ENCODE measurements at places on chromosomes 7 and 10.

DNA sequence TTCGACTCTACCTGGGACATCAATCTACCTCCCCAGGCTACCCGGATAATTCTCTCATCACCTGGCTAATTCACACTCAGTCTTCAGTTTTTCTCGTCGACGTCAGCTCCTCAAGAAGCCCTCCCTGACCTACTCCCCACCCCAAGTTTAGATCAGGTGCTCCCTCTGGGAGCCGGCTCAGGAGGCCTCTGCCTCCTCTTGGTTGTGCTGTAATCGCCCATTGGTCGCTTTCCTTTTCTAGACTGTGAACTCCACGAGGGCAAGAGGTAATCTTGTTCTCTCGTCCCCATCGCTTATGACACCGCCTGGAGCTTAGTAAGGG, 461 bp upstream of the WIPF3 start:
- DNase-seq, result no peak

GRCh38 chr10:3439183-3439582, 266.6 kb upstream of the PITRM1 start:
- no peak for DNase-seq

DNA sequence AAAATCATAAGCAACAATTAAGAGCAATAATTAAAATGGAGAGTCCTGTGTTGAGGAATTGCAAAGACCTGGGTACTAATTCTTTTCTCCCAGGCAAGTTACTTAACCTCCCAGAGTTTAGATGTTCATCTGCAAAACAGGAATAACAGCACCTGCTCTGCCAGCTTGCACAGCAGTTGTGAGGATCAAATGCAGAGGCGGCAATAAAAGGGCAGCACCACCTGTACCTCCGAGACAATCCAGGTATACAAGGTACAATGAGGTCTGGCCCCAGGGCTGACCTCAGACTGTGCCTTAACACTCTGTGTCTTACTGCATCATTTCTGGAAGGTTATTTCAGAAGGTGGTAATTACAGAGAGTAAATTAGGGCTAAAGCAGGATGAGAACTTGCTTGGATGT, 14.5 kb upstream of the FAM204A start:
- no peak for DNase-seq

GRCh38 chr7:101869026-101869900, 51.8 kb downstream of the CUX1 start:
- no peak for DNase-seq

GRCh38 chr10:132588301-132589013, 50.9 kb downstream of the INPP5A start:
- no peak for DNase-seq

GRCh38 chr10:97852840-97853405, 3.3 kb downstream of the GOLGA7B start:
- DNase-seq, result no peak

DNA sequence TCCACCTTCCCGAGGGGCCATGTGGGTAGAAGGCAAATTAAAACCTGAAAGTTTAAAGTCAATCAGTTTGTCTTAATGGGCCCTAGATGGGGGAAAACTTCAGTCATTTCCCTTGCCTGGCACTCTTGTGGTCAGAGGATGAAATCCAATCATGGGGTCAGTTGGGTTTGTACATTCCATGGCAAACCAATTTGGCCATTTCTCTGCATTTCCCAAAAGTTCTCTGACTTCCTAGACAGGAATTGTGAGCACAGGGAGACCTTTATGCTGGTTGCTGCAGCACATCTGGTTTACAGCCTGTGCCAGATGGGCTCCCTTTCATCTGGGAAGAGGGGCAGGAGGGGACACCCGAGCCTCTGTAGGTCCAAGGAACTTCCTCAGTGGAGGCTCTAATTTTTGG, 113.0 kb downstream of the CYP26A1 start:
- DNase-seq, result no peak

- DNase-seq, result no peak
Observed at GRCh38 chr7:78476851-78477405, 678.4 kb downstream of the PHTF2 start.

- DNase-seq, result no peak
Observed at GRCh38 chr10:14583252-14583651, 191.4 kb downstream of the FAM107B start.
